ENCODE measurements at places on chromosomes 12 and 14.

DNA sequence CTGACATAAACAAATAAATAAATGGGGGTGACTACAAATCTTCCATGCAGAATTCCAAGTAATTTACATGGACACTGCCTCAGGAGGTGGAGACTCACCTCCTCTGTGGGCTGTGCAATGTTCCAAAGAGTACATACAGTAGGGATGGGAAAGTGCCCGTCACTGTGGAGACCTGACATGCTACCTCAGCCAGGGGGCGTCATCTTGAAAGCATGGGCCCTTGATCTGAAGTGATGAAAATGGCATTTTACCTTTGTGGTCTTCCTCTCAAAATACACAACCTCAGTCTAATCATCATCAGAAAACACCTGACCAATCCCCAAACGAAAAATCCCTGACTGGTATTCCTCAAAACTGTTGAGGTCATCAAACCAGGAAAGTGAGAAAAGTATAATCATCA, 48.4 kb downstream of the ANAPC7 start:
- DNase-seq, result no peak

DNA sequence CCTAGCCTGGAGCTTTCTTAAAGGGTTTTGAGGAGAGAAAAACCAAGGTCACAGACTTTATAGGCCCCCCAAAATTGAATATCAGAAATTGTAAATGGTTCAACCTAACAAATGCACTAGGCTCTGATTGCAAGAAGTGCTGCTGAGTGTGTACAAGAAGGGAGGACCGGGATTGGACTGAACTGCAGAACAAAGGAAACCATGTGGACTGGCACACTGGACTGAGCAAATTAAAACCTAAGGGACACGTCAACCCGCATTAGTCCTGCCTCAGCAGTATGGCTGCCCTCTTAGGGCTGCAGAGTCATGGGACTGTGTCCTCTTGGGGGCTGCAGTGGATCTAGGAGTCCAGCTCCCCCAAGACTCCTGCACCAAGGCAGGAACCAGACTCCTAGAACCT, 842 bp upstream of the CISTR start:
- DNase-seq, result no peak

DNA sequence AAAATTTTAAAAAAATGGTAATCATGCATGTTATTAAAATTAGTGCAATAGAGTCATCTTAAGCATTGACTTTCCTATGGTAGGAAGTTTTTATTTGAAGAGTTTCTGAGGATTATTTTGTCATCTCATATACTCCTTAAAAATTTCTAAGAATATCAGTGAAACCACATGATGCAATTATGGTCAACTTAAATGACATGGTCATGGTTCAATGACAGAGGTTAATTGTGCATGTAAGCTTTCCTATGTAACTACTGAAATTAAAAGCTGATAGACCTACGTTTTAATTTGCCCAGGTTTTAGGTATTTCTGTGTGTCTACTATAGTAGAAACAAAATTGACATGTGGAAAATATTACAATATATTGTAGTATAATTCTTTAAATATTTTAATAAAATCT, 21.0 kb upstream of the LMO3 start:
- no peak for DNase-seq

DNA sequence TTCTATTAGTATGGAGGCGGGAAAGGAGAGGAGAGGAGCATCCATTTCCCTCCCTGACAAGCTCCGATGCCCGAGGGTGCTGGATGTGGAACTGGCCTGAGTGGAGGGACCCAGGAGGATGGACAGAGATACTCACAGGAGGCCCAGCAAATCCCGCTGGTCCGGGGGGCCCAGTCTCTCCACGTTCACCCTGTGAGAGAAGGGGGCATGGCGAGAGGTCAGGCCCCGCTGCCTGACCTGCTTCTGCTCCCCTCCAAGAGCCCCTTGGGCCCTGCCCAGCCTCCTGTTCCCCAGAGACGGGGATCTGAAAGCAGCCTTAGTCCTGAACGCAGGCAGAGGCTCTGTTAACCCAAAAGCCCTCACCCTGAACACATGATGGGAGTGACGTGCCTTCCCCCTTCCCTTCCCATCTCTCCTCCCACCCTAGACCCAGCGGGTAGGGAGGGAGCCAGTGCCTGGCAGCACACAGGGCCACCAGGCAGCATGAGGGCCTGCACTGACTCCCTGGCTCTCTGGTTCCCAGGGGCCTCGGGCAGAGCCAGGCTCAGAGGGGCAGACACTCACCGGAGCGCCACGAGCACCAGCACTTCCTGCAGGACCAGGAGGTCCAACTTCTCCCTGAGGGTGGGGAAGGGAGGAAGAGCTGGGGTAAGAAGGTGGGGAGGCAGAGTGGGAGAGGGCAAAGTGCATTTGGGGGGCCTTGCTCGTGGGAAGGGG, 17.5 kb downstream of the TMEM106C start:
- DNase-seq, result no peak

- no peak for DNase-seq
These were observed 3.7 kb upstream of the PNMA1 start for GRCh38 chr14:73717711-73718417.

- DNase-seq, result no peak
These were observed 105.5 kb downstream of the BCL11B start for GRCh38 chr14:99166506-99166905.

- DNase-seq, result no peak
These were observed 605 bp downstream of the ANKRD52 start for GRCh38 chr12:56257491-56258067.

GRCh38 chr12:7605900-7606465, 59.7 kb downstream of the APOBEC1 start:
- no peak for DNase-seq

DNA sequence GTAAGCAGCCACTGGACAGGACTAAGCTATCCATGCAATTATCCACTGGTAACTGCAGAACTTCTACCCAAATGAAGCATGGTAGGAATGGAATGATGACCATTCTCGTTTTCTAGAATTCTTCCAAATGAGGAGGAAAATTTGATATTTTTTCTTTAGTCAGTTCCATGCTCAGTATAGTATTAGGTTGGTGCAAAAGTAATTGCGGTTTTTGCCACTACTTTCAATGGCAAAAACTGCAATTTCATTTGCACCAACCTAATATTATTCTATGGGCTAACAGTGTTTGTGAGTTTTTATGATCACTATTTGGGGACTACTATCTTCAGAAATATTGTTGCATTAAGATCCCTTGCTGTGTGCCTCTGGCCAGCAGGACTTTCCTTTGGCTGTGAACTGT, 42.9 kb upstream of the PELI2 start:
- DNase-seq, result no peak

DNA sequence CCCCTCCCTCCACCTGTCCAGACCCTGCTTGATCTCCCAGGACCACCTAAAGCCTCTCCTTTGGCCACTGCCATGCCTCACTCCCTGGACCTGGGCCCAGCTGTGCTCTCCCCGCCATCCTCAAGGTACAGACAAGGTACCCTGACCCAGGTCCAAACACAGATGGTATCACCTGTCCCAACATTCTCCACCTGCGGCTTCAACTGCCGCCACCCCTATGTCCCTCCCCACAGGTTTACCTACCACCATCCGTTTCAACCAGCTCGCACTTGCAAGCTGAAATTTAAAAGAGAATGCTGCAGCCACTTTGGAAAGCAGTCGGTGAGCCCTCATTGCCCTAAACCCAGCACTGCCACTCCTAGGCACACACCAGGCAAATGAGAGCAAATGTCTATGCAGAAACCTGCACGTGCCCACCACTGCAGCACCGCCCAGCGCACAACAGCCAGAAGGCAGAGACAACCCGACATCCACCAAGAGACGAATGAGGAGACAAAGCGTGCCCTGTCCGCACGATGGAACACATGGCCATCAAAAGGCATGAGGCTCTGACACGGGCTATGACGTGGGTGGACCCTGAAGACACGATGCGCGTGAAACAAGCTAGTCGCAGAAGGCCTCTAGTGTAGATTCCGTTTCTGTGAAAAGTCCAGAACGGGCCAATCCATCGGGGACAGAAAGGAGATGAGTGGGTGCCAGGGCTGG, 71.0 kb downstream of the RFLNA start:
- DNase-seq, result no peak

GRCh38 chr12:9615420-9616136, 7.9 kb upstream of the KLRB1 start:
- DNase-seq, result no peak

DNA sequence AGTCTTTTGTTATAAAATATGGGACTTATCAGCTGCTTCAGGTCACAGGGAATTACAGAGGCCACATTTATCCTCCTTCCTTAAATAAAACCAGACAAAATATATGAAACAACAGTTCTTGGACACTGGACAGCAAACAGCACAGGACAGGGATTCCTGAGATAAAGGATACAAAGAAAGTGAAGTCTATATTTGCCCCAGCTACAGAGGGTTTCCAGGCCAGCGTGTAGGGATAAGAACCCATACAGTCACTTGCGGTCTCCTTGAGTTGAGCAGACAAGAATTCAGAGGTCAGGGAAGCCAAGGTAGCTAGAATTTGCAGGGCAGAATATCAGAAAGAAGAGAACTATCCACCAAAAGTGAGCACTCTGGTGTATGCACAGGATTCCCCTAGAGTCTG, 8.8 kb upstream of the LLPH start:
- DNase-seq, result no peak

DNA sequence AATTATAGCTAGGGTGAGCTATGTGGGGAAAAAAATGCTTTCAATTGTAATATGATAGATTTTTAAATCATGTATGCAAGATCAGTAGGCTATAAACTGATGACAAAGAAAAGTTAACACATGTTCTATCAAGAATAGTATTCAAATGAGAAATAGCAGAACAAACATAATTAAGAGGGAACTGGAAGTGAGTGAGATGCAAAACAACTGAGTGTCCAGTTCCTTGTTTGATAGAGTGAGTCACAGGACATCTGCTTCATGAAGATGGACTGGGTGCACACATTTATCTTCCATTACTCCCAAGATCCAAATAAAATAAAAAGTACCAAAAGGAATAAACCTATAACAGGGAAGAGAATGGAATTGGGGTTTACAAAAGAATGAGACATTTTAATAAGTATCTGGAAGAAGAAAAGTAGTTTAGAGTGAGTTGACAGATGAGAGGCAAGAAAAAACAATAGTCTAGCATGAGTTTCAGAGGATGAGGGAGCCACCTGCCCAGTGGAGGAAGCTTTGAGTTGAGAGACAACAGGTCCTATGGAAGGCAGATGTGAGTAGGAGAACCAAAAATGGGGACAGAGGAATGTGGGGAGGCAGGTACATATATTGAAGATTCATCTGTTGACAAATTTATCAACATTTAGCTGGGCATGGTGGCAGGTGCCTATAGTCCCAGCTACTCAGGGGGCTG, 178.1 kb upstream of the ARHGAP5 start:
- DNase-seq, result no peak

GRCh38 chr12:5511644-5512600, 80.0 kb downstream of the NTF3 start:
- no peak for DNase-seq

DNA sequence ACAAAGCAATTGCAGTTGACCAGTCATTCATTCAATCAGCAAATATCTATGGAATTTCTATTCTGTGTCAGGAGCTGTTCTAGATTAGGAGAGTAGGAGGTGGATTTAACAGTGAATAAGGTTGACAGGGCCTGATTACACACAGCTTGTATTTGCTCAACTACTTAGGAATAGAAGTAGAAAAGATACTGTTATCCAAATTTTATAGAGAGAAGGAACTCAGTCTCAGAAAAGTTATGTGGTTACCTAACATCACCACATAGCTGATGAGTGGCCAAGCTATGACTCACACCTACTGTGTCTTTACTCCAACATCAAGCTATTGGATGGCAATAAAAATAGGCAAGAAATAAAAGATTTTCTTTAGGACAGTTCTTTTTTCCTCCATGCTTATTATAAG, 374.8 kb downstream of the RMST start:
- no peak for DNase-seq

DNA sequence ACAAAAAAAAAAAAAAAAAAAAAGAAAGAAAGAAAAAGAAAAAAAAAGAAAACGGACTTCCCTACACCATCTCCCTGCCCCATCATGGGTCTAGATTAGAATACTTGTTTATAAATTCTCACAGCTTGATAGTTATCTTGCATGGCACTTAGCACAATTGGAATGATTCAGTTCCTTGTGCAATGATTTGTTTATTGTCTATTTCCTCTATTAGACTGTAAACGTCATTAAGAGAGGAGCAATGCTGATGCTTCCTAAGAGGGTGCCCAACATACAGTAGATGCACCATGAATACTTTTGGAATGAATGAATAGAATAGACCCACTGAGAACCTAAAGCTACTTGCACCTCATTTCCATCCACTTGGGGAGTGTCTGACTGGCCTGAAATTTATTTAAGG, 40.8 kb downstream of the PAX9 start:
- DNase-seq, result no peak

DNA sequence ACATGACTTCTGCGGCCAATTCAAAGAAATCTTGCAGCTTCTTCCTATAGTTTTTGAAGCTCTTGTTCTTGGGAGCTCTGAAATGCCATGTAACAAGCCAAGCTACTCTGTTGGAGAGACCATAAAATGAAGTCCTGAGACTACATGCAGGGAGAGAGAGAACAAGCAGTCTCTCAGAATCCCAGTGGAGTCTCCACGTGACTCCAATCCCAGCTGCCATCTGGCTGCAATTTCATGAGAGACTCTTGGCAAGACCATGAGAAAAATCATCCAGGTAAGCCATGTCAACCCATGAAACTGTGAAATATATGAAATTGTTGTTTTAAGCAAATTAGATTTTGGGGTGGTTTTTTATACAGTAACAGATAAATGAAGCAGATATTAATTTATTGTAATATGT, 54.4 kb downstream of the KLRG1 start:
- DNase-seq, result no peak

DNA sequence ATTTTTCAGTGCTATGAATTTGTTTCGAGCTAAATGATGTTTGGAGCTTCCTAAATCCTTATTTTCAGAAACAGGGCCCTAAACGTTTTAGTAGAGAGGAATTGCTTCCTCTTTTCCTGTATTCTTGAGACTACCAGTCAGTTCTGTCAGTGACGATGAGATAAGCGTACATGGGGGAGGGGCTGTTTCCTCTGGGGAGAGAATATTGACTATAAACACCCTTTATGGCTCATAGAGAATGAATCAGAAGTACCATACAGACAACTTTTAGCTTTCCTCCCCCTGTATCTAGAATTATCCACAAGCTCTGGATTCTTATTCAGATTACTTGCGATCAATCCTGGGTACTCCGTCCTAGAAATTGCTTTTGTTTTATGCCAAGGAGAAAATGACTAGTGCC, 5.1 kb downstream of the TBK1 start:
- no peak for DNase-seq

DNA sequence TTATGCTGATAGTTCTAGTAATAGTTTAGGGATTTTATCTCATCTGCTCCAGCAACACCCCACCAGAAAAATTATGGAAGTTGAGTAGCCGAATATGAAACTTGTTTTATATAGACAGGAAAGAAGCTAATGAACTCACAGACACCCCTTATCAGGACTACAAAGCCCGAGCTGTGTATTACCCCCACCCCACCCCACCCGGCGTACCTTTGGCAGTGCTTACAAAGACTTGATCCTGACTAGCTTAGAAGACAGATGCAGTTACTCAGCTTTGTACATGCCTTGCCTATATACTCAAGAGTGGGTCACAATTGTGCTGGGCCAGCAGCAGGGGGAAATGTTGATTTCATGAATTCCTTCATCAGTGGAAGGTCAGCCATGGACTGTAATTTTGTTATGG, 22.4 kb downstream of the PROX2 start:
- DNase-seq, result no peak

GRCh38 chr14:45658226-45658916, 405.4 kb upstream of the MIS18BP1 start:
- no peak for DNase-seq

Data from NCI-H1417 treated with DMSO at 0.1 percent for 48 hours (cell line).